ENCODE measurements at places on chromosomes 7 and 10.
A peak's percentile ranks its signal among the peaks of the same experiment; 100 is the strongest.

GRCh38 chr10:101781984-101782810 is 1.0 kb downstream of the NPM3 start:
- DNase-seq = no peak
- peak overlapping the region; percentile 53 for H3K4me3 ChIP-seq
- H3K27ac ChIP-seq = no peak overlapping the region
- peaks cover 62% of the 10 kb centered on the region for H3K4me1 ChIP-seq
- H3K27me3 ChIP-seq = no peaks in the 10 kb centered on the region
- peaks cover 24% of the 10 kb centered on the region for H3K36me3 ChIP-seq

GRCh38 chr10:132373241-132373955 is 23.6 kb upstream of the PWWP2B start:
- H3K36me3 ChIP-seq = no peaks in the 10 kb centered on the region
- H3K27me3 ChIP-seq = no peaks in the 10 kb centered on the region

- DNase-seq = no peak
- H3K27ac ChIP-seq = no peak overlapping the region
- no peaks in the 10 kb centered on the region for H3K4me1 ChIP-seq
- no peak overlapping the region for H3K4me3 ChIP-seq
- H3K36me3 ChIP-seq = no peaks in the 10 kb centered on the region
- H3K27me3 ChIP-seq = no peaks in the 10 kb centered on the region
These were observed 52.9 kb downstream of the DNAJC12 start for GRCh38 chr10:67785098-67785497.

DNA sequence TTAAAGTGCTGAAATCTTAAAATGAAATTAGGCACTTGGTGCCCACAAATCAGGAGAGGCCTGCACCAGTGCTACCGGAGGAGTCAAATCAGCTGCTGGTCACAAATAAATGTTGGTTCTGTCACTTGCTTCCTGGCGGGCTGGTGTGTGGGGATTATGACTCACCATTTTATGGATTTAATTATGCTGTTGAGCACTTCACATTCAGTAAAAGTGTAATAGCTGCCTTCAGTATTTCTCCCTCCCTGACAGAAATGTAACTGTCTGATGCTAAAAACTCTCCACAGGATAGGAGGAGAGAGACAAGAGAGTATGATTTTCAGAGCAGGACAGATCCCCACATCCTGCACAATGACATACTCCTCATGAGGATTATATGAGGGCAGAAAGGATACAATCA is 186.0 kb downstream of the JAZF1 start:
- H3K4me3 ChIP-seq = no peak overlapping the region
- H3K36me3 ChIP-seq = no peaks in the 10 kb centered on the region
- DNase-seq = no peak
- peaks cover 57% of the 10 kb centered on the region for H3K4me1 ChIP-seq
- no peaks in the 10 kb centered on the region for H3K27me3 ChIP-seq

DNA sequence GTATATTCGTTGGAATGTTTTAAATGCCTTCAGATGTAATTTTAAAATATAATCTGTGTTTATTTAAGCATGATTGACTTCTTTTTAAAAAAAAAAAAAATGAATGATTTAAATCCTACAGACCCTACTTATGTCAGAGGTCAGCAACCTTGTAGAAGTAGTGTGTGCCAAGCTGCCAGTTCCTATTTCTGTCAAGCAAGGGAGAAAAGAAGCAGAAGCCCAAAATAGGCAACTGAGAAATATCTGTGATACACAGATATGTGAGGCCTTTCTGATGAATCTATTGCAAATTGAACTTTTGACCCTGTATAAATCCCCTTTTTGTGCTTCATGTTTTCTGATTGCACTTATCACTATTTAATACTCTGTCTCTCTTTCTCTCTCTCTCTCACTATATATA is 199.5 kb downstream of the LRRN3 start:
- peaks cover 8% of the 10 kb centered on the region for H3K4me1 ChIP-seq
- no peaks in the 10 kb centered on the region for H3K36me3 ChIP-seq
- no peak overlapping the region for H3K27ac ChIP-seq
- no peaks in the 10 kb centered on the region for H3K27me3 ChIP-seq
- no peak overlapping the region for H3K4me3 ChIP-seq

- no peak for DNase-seq
- H3K36me3 ChIP-seq = no peaks in the 10 kb centered on the region
- no peak overlapping the region for H3K4me3 ChIP-seq
- no peaks in the 10 kb centered on the region for H3K4me1 ChIP-seq
- H3K27ac ChIP-seq = no peak overlapping the region
These were observed 9.3 kb upstream of the HUS1 start for GRCh38 chr7:47988496-47989386.

- no peak for DNase-seq
- peaks cover 7% of the 10 kb centered on the region for H3K4me1 ChIP-seq
- H3K36me3 ChIP-seq = no peaks in the 10 kb centered on the region
- no peak overlapping the region for H3K27ac ChIP-seq
These were observed 236.8 kb upstream of the LRRN3 start for GRCh38 chr7:110854166-110854565.

- H3K4me1 ChIP-seq = no peaks in the 10 kb centered on the region
- H3K4me3 ChIP-seq = no peak overlapping the region
- H3K27me3 ChIP-seq = no peaks in the 10 kb centered on the region
- no peak for DNase-seq
- no peak overlapping the region for H3K27ac ChIP-seq
These were observed 620.0 kb downstream of the SH2D4B start for GRCh38 chr10:81157681-81158080.

GRCh38 chr7:107622894-107623293 is 37.7 kb upstream of the SLC26A4 start:
- H3K4me3 ChIP-seq = no peak overlapping the region
- H3K36me3 ChIP-seq = no peaks in the 10 kb centered on the region
- no peaks in the 10 kb centered on the region for H3K4me1 ChIP-seq
- DNase-seq = no peak
- H3K27ac ChIP-seq = no peak overlapping the region

DNA sequence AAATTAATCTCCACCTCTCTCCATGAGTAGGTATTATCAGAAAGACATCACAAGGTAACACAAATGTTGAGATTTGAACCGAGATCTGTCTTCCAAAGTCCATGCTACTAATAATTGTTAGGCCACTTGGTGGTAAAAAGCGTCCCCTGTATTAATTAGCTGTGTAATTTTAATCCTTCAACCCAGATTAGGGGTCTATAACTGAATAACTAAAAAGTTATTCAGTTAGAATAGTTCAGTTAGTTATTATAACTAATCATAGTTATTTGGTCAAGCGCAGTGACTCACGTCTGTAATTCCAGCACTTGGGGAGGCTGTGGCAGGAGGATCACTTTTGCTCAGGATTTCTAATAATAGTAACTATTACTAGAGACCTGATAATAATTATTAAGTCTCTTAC is 5.6 kb downstream of the PDSS1 start:
- H3K4me1 ChIP-seq = peaks cover 10% of the 10 kb centered on the region
- H3K36me3 ChIP-seq = peaks cover 3% of the 10 kb centered on the region
- no peak for DNase-seq
- no peak overlapping the region for H3K27ac ChIP-seq
- no peaks in the 10 kb centered on the region for H3K27me3 ChIP-seq

- no peaks in the 10 kb centered on the region for H3K27me3 ChIP-seq
- H3K27ac ChIP-seq = no peak overlapping the region
- no peak for DNase-seq
- H3K4me1 ChIP-seq = no peaks in the 10 kb centered on the region
- no peaks in the 10 kb centered on the region for H3K36me3 ChIP-seq
These were observed 286.7 kb downstream of the DPP6 start for GRCh38 chr7:154338701-154339506.

DNA sequence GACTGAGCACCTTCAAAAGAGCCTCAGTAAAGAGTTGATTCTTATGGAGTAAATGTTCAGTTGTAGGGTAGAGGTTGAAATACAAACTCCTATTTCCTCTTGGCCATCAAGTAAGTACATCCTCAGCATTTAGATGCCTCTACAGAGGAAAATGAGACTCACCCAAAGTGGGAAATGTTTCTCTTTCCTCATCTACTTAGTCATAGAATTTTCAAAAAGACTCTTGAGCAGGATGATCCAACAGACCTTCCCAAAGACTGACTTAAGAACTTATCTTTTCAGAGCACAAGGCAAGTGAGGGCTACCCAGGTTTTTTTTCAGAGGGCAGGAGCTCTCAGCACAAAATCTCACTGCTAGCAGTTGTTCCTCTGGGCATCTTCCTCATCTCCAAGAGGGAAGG is 449.1 kb downstream of the KCNMA1 start:
- H3K27me3 ChIP-seq = no peaks in the 10 kb centered on the region
- no peak for DNase-seq
- no peak overlapping the region for H3K27ac ChIP-seq
- no peaks in the 10 kb centered on the region for H3K4me1 ChIP-seq

- H3K27ac ChIP-seq = no peak overlapping the region
- DNase-seq = no peak
- no peaks in the 10 kb centered on the region for H3K27me3 ChIP-seq
- peaks cover 4% of the 10 kb centered on the region for H3K4me1 ChIP-seq
These were observed 11.5 kb upstream of the KLRG2 start for GRCh38 chr7:139494835-139495579.

DNA sequence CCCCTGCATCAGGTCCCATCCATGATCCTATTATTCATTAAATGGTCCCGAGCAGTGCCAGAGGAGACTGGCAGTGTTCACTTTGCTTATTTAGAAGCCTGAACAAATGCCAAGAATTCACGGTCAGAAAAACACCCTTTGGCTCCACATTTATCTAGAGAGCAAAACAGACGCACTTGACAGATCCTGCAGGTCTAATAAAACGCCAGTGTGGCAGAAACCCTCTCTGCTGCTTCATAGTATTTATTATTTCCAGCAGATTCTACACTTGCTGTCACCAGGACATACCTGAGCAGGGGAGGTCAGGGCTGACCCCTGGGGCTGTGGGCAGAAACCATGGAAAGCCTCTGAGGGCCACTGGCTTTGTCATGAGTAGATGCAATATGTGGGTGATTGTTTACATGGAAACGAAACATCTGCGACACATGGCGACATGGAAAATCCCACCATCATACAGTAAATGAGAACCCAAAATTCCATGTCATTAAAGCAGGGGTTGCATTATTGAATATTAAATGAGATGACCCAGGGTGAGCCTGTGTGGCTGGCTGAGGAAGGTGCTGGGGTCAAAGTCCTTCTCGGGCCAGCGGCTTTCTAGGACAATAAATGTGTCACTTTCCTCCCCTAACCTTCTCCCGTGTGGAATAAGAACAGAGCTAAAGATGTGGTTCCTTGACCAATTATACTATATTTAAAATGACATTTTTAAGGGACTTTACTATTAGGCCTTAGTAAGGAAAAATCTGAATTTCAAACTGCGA is 205.9 kb upstream of the SVIL start:
- peak overlapping the region; percentile 58 for H3K27ac ChIP-seq
- H3K4me1 ChIP-seq = peaks cover 34% of the 10 kb centered on the region
- DNase-seq = no peak
- H3K36me3 ChIP-seq = no peaks in the 10 kb centered on the region
- H3K27me3 ChIP-seq = no peaks in the 10 kb centered on the region

DNA sequence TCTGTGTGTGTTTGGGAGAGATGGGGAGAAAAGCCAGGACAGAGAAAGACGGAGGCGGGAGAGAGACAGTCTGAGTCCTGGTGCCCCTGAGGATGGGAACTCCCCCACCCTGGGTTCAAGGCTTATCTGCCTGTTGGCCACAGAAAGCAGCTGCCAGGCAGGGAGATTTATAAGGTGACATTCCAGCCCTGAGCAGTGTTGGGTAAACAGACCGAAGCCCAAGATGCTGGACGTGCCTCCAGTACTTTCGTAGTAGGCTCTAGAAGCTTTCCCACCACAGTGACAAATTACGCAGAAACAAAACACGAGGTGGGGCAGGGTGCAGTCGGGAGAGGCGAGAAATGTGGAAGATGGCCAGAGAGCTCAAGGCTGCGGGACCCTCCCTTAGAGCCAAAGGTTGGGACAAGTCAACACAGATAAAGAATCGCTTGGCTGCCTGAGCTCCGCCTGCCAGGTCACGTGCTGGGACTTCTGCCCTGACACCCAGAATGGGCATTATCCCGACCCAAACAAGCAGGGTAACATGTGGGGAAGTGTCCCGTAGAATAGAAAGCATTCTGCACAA is 41.1 kb downstream of the CCDC3 start:
- H3K4me1 ChIP-seq = peaks cover 27% of the 10 kb centered on the region
- H3K4me3 ChIP-seq = no peak overlapping the region
- H3K27ac ChIP-seq = peak overlapping the region; percentile 20
- H3K36me3 ChIP-seq = no peaks in the 10 kb centered on the region
- peak; percentile 61 for DNase-seq
- no peaks in the 10 kb centered on the region for H3K27me3 ChIP-seq

GRCh38 chr10:118139321-118139720 is 92.6 kb upstream of the RAB11FIP2 start:
- DNase-seq = no peak
- H3K27me3 ChIP-seq = no peaks in the 10 kb centered on the region
- no peaks in the 10 kb centered on the region for H3K4me1 ChIP-seq
- no peaks in the 10 kb centered on the region for H3K36me3 ChIP-seq

- H3K4me1 ChIP-seq = peaks cover 5% of the 10 kb centered on the region
- no peaks in the 10 kb centered on the region for H3K36me3 ChIP-seq
- no peaks in the 10 kb centered on the region for H3K27me3 ChIP-seq
- no peak for DNase-seq
- no peak overlapping the region for H3K27ac ChIP-seq
These were observed 561.5 kb downstream of the DNAJB6 start for GRCh38 chr7:157898261-157898660.

GRCh38 chr7:2735744-2736143 is 47.7 kb downstream of the AMZ1 start:
- no peak overlapping the region for H3K4me3 ChIP-seq
- DNase-seq = no peak
- H3K27ac ChIP-seq = peak overlapping the region; percentile 73
- H3K27me3 ChIP-seq = no peaks in the 10 kb centered on the region
- peaks cover 30% of the 10 kb centered on the region for H3K4me1 ChIP-seq

DNA sequence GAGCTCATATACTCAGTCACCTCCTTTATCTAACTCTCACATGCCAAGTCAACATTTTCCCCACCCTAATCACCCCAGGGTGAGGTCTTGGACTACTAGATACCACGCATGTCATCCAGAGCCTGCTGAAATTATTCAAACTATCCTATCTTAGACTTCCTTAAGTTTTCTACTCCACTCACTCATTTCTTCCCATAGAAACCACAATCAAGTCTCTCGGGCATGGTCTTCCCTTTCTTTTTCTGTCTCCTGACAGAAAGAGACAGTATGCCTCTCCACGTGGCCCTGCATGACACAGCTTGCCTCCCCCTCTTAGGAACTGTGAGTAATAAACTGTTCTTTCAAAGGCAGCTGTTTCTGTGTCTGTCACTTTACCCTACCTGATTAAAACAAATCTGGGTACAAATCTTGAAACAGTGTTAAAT is 29.4 kb downstream of the TAS2R41 start:
- peaks cover 8% of the 10 kb centered on the region for H3K4me1 ChIP-seq
- no peaks in the 10 kb centered on the region for H3K27me3 ChIP-seq
- no peak overlapping the region for H3K27ac ChIP-seq

DNA sequence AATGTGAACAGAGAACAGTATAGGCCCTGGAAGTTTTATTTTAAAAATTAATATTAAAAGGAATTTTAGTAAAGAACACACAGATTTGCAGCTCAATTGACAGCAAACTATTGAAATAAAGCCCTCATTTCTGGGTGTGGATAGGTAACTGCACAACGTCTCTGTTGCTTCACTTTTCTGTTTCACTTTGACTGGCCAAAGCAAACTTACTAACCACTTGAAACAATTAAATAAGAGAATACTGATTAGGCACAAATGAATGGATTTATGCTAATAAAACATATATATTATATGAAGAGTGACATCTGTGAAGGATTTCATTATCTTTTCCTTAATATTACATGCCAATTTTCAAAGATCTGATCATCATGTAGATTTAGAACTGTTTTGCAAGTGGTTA is 11.9 kb downstream of the ZNF804B start:
- H3K36me3 ChIP-seq = no peaks in the 10 kb centered on the region
- H3K4me3 ChIP-seq = no peak overlapping the region
- DNase-seq = no peak
- H3K27me3 ChIP-seq = no peaks in the 10 kb centered on the region
- H3K27ac ChIP-seq = no peak overlapping the region

GRCh38 chr10:16583382-16583781 is 61.7 kb upstream of the C1QL3 start:
- no peak overlapping the region for H3K4me3 ChIP-seq
- no peaks in the 10 kb centered on the region for H3K36me3 ChIP-seq
- no peaks in the 10 kb centered on the region for H3K4me1 ChIP-seq
- no peaks in the 10 kb centered on the region for H3K27me3 ChIP-seq

Data from vagina (tissue), 2 donors.